ENCODE measurements at places on chromosomes 3 and 15.

DNA sequence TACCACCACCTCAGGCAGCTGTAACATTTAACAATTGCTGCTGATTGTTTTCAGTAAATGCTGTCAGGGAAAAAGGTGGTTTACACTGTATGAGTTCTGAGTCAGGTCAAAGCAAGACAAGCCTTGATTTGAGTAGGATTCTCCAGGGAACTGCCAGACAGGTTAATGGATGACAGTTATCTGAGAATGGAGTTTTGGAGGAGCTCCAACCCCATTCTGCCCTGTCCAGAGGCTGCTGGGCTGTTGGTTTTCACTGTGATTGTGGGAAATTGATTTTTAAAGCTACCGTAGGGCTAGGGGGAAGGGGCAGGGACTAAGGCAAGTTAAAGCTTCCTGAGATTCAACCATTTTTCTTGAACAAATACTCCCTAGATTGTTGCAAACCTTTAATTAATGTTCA is 39.9 kb downstream of the TICRR start:
- no peak for DNase-seq

- no peak for DNase-seq
These were observed 26.8 kb downstream of the LRTM1 start for GRCh38 chr3:54900838-54901591.

DNA sequence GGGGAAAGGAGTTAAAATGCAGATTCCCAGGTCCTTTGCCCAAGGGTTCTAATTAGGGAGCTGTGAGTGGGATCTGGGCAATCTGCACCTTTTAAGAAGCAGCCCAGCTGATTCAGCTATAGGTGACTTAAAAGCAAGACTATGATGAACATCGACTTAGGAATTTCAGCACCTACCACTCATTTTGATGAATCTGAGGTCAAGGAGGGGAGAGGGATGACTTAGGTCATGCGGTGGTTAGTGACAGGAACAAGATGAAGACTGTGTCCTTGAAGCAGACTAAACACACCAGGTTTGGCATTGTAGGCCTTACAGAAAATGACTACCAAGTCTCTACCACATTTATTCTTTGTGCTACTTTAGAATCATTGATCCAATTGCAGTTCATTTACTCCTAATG is 196.3 kb downstream of the DTWD1 start:
- no peak for DNase-seq

GRCh38 chr15:73353734-73354133 is 15.0 kb downstream of the HCN4 start:
- no peak for DNase-seq

DNA sequence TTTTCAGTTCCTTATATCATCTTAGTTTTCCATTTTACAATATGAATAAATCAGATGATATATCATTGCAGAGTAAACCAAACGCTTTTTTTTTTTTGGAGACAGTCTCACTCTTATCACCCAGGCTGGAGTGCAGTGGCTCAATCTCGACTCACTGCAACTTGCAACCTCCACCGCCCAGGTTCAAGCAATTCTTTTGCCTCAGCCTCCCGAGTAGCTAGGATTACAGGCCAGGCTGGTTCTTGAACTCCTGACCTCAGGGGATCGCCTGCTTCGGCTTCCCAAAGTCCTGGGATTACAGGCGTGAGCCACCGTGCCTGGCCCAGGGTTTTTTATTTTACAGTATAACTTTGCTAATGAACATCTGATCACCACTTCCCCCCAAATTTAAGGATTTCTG is 5.9 kb upstream of the EBLN2 start:
- no peak for DNase-seq

GRCh38 chr3:62378921-62379320 is 5.6 kb upstream of the FEZF2 start:
- no peak for DNase-seq

DNA sequence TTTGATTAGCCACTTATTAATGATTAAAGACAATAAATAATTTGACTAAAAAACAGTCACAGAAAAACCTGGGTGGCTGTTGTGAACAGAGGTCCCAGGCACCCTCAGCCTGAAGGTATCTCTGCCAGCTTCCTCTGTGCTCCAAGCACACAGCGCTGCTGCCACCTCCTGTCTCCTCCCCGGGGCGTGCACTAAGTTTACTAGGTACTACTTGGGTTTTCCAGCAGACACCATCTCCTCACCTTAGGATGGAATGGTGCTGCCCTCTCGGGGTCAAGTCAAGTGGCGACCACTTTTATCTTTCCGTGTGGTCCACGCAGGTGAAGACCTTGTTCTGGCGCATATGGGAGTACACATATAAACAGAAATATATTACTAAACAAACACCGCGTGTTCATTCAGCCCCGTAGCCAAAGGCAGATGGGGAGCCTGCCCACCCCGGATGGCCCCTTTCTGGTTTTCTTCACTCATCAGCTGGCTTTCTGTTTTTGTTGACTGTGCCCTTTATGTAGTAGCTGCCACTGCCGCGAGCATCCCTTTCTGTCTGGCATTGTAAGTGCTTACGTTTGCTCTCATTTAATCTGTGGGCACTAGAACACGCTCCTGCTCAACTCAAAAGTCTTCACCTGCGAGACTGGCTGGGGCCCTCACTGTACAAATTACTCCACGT is 128.0 kb downstream of the LRIG1 start:
- DNase-seq: peak; percentile 17

GRCh38 chr3:184927796-184928315 is 115.9 kb downstream of the VPS8 start:
- DNase-seq: no peak

GRCh38 chr3:29822071-29822470 is 541.2 kb downstream of the RBMS3 start:
- DNase-seq: no peak

- no peak for DNase-seq
These were observed 26.2 kb downstream of the NME9 start for GRCh38 chr3:138303474-138303873.

DNA sequence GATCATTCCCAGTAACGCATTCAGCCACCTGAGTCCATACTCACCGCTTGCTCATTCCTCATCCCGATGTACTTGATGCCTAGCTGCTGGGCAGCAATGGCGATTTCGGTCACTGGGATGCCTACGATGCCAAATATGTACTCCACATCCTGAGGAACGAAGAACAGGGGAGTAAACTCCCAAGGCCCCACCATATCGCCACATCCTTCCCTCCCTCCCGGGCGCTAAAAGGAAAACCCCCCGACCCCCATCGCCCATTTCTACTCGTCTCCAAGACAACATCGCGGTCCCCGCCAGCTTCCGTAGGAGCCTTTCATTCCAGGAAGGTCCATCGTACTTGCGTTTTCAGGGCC is 347 bp downstream of the HACL1 start:
- no peak for DNase-seq

DNA sequence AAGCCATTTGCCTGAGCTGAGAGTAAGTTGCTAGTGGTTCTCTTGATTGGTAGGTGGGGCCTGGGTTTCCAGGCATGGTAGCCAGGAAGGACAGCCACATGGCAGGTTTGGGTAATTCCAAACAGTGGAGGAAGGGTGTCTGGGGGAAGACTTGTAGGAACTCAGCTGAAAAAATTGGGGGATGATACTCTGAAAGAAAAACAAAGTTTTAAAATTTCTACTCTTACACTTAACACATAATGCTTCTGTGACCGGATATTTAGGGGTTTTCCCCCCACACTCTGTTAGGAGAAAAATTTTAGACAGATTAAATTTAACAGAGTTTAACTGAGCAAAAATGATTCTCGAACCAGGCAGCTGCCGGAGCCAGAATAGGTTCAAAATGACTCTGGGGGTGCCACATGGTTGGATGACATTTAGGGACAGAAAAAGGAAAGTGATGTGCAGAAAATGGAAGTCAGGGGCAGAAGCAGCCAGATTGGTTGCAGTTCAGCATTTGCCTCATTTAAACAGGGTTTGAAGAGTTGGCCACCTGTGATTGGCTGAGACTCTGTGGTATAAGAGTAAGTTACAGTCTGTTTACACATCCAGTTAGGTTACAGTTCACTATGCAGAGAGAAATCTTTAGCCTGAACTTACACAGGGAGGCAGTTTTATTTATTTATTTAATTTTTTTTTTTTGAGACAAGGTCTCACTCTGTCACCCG is 8.1 kb downstream of the B2M start:
- DNase-seq: no peak

DNA sequence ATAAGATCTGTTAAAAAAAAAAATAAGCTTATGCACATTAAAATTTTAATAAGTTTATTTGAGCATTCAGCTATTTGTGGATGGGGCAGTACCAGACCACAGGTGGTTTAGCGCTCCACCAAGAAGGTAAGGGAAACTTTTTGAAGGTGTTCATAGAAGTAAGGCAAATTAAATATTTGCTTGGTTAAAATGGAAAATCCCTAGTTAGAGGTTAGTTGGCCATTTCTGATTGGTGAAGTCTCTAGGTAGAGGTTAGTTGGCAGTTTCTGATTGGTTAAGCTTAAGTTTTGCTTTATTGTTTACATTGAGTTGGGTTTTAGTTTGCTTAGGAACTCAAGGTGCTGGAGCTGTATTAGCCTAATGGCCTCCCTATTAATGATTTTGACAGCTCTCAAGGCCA is 30.7 kb downstream of the SCN11A start:
- no peak for DNase-seq

DNA sequence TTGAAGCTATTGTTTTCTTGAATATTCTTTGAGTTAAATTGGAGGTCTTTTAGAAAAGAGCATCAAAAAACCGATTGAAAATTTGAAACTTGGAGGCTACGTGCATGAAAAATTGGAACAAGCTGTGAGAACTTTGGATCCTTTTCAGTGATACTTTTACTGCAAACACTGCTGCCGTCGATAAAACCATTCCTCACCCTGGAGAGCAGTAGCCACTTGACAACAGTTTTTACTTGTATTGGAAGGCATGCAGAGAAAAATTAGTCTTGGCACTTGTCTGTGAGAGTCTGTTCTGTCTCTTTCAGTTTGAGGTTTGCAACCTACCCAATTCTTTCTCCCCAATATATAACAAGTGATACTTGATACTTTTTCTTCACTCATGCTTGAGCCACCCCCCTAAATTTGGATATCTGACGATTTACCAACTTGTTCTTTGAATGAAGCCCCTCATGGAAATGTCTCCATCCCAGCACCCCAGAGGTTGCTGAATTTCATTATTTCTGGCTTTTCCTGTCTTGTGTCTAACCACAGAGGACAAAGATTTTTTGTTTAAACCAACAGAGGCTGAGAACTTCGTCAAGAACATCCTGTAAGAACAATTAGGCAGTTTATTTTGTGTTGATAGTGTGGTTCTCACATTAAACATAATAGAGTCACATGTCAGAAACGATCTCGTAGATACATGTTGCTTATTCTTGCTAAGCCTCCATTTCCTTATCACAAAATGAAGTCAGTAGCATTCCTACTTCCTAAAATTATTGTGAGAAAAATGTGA is 307.3 kb upstream of the PLSCR5 start:
- DNase-seq: no peak

GRCh38 chr3:183260167-183260904 is 7.3 kb downstream of the B3GNT5 start:
- DNase-seq: no peak

DNA sequence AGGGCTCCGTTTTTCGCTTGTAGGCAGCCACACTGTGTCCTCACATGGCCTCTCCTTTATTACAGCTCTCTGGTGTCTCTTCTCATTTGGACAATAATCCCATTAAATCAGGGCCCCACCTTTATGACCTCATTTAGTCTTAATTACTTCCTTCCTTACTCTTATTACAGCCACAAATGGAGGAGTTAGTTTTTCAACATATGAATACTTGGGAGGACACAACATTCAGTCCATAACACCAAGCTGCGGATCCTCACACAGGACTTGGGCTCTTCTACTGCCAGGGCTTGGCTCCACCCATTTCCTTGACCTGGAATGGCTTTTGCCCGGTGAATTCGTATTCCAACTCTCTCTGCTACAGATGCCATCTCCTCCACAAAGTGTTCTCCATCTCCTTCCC is 74.3 kb upstream of the SLC7A14 start:
- no peak for DNase-seq

- peak; percentile 29 for DNase-seq
These were observed 235.1 kb downstream of the UACA start for GRCh38 chr15:70528270-70528706.

GRCh38 chr15:72888211-72888610 is 104.7 kb upstream of the ADPGK start:
- DNase-seq: no peak

- DNase-seq: no peak
These were observed 55.0 kb downstream of the PRICKLE2 start for GRCh38 chr3:64170270-64170669.

DNA sequence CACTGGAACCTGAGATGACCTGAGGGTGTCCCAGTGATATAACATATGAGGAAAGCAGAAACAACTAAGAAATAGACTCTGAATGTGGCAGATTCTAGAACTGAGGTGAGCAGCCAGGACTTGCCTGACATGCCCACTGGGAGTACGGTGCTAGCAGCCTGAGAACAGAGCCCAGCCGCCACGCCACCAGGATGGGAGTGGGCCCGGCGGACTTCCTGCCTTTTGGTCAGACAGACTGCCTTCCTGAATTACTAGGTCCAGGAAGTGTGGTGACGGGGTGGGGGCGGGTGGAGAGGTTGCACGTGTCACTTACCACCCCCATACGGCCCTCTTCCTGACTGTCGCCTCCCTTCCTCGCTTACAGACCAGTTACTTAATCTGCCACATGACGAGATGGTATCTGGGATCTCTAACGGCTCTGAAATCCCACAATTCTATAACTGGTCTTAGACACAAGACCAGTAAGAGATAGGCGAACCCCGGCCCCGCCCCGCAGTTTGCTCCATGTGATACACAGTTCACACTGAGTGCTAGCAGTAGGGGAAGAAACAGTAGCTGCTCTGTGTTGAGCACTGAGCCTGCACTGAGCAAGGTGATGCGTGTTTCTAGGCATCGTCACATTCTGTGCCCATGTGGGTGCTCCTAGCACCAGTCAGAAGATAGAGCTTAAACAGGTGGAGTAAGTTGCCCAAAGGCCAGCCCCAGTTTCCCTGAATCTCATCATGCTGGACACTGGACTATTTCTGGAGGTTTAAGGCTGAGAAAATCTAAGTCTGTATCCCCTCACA is 95.7 kb downstream of the CPN2 start:
- peak; percentile 25 for DNase-seq

GRCh38 chr15:29104566-29104880 is 165.1 kb downstream of the NSMCE3 start:
- no peak for DNase-seq

GRCh38 chr15:38242055-38242454 is 10.6 kb upstream of the SPRED1 start:
- DNase-seq: no peak

DNA sequence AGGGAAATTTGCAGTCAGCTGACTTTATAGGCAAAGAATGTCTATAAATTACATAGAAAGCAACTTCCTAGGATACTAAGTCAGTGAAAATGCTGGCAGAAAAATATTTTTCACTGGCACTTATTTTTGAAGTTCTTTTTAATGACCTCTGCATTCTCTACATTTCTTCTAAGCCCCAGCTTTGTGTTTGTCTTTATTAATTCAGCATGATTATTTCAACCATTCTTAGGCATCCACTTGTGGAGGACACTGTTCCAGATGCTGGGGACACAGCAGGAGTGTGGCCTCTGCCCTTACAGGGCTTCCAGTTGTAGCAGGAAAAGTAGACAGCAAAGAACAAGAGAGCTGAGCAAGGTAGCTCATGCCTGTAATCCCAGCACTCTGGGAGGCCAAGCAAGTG is 15.0 kb downstream of the LRRK1 start:
- DNase-seq: no peak
